ENCODE measurements at places on chromosomes 1 and 21.

- DNase-seq, result no peak
Measured at GRCh38 chr1:30257742-30258380, 465.5 kb downstream of the MATN1 start.

DNA sequence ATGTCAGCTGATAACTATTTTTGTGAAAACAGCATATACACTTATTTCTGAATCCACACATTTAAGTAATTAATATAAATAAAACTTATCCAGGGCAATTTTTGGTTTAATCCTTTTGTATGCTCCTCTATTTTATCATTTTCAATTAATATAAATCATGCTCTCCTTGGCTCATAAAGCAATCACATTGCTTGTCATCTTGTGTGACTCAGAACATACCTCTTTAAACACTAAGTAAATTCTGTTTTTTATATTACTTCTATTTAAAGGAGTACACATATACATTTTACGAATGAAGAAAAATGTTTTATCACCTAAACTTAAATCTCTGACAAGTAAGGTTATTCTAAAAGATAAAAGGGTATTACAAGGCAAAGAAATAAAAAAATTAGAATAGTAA, 175.3 kb downstream of the USH2A start:
- no peak for DNase-seq

DNA sequence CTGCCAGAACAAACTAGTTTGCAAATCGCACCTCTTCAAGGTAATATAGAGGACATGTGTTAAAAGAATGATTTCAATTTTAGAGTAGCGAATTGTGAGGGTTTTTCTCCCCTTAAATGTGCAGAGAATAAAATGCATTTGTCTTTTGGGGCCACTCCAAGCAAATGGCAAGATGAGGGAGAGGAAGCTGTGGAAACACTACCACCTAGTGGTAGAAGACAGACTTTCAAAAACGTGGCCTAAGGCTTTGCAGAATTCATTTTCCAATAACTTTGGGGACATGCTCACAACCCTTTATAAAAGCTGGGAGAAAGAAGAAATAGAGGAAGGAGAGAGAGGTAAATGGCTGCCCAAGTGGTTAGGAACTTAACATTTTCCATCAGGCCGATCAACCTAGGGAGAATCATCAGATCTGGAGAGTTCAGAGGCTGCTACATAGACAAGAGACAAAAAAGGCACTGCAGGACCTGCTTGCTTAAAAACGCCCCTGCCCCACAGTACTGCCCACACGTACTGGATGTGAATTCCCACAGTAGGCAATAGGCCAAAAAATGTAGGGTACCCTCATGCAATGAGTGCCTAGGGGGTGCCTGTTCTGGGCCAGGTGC, 15.7 kb upstream of the RCAN1 start:
- no peak for DNase-seq

DNA sequence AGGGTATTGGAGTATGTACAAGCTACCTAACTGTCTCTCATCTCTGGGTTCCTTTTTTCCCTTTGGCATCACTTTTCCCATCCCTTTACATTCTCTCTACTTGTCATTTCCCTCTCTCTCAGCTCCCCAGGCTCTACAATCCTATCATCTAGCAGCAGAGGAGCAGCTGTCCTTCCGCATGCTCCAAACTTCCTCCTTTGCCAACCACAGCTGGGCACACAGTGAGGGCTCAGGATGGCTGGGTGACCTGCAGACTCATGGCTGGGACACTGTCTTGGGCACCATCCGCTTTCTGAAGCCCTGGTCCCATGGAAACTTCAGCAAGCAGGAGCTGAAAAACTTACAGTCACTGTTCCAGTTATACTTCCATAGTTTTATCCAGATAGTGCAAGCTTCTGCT, 561 bp downstream of the CD1E start:
- no peak for DNase-seq

GRCh38 chr1:31572323-31573104, 3.8 kb upstream of the TINAGL1 start:
- no peak for DNase-seq

DNA sequence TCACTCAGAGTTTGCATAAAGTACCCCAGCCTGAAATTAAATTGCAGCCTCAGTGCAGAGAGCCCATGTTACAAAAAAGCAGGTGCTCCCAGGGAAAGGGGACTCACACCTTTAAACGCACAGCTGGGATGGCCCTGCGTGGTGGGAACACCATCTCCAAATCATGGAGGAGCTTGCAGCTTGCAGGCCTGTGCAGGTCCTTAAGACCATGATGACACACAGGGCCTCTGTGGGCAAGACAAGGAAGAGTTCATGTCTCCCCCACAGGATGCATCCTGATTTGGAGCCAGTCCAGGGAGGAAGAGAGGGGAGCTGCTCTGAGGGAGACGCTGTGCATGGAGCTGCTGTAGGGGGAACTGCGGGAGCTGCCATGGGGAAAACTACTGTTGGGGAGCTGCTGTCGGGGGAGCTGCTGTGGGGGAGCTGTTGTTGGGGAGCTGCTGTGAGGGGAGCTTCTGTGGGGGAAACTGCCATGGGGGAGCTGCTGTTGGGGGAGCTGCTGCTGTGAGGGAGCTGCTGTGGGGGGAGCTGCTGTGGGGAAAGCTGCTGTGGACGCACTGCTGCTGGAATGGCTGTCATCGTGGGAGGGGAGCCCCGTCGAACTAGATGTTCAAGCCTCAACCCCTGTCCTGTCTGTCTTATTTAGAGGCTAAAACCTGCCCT, 113.9 kb downstream of the MATN1 start:
- DNase-seq, result no peak

DNA sequence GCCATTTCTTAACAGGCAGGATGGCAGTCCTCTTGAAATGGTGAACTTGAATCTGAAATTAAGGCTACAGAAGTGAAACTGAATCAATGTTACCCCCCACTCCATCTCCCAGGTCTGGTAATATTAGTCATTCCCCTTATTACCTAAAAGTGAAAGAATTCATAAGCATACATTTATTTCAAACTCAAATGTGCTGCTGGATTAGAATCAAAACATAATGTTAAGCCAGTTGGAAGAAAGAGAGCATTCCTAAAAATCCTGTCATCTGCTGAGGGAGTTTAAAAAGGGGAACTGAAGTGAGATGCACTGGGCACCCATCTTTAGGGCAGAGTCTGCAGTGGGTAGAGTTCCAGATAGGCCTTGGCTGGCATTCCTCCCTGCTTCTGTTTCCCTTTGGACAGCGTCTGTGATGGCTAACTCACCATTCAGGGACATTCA, 17.4 kb downstream of the KIAA0319L start:
- DNase-seq, result no peak

DNA sequence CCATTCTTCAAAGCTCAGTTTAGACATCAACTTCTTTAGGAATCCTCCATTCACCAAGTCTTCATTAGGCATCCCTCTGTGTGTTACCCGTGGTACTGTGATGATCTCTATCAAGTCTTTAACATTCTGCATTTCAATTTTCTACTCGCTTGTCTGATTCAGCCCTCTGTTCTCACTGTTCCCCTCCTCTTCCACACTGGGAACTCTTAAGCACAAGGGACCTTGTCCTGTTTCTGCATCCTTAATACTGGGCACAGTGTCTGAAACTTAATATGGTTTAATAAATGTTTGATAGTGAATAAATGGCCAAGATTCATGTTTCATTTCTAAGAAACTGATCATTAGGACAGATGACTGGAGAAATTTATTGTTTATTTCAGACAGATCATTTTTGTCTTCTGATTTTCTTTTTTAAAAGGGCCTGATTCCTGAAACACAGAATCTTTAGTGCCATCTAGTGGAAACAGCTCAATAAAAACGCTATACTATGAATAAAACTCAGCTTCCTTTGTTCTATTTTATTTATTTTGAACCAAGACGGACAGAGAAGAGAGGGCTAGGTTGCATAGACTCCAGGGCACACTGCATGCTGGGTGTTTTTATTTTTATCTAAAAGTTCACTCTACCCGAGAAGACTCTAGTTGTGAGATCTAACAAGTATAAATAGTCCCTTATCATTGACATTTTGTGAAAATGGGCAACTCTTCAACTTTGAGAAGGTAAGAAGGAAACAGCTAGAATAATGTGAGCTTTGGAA, 7.0 kb upstream of the TRIM45 start:
- no peak for DNase-seq

DNA sequence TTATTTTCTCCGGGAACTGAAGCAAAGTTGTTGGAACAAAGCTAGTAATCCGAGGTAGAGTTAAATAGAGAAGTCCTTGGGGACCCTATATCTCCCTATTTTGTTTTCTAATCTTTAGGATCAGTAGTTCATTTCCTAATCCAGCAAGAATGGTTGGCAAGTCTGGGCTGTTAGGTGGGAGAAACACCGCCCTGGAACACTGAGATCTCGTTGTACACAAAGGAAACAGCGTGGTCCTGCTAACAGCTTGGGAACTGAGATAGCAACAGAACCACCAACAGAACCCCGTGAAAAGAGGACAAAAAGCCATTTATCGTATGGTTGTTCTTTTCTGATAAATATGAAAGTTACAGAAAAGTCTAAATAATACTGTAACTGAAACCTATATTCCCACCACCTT, 121.9 kb upstream of the CDC42BPA start:
- DNase-seq, result no peak

GRCh38 chr21:41768437-41769042, 1.7 kb upstream of the RIPK4 start:
- peak; percentile 26 for DNase-seq

DNA sequence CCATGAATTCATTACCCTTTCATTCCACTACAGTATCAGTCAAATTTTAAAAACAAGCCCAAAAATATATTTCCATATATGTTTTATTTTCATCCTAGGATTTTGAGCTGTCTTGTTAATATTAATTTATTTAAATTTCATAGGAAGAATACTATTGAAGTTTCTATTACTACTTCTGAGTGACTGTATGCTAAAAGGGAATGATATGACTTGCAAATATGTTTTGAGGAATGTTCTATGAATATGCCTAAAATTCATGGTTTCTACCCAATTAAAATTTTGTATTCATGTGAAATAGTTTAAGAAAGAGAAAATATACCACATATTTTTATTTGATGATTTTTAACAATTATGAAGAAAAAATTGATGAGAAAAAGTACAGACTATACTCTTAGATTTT, 52.9 kb upstream of the BACH1 start:
- no peak for DNase-seq

DNA sequence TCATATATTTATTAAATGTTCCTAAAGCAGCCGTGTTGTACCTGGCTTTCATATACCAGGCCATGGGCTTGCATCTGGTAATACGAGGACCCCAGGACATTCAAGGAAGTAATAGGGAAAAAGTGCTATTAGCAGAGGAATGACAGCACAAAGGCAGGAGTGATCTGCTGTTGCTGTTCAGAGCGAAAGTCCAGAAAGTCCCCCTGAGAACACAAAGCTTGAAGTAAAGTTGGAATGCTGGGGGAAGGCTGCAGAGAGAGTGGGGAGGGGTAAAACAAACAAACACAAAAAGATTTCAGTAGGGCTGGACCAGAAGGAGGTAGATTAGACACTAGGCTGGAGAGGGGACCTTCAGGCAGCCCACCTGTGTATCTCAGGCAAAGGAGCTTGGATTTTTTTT, 94.6 kb upstream of the C8B start:
- DNase-seq, result no peak

GRCh38 chr1:182687361-182687760, 3.0 kb upstream of the RGS8 start:
- DNase-seq, result no peak

DNA sequence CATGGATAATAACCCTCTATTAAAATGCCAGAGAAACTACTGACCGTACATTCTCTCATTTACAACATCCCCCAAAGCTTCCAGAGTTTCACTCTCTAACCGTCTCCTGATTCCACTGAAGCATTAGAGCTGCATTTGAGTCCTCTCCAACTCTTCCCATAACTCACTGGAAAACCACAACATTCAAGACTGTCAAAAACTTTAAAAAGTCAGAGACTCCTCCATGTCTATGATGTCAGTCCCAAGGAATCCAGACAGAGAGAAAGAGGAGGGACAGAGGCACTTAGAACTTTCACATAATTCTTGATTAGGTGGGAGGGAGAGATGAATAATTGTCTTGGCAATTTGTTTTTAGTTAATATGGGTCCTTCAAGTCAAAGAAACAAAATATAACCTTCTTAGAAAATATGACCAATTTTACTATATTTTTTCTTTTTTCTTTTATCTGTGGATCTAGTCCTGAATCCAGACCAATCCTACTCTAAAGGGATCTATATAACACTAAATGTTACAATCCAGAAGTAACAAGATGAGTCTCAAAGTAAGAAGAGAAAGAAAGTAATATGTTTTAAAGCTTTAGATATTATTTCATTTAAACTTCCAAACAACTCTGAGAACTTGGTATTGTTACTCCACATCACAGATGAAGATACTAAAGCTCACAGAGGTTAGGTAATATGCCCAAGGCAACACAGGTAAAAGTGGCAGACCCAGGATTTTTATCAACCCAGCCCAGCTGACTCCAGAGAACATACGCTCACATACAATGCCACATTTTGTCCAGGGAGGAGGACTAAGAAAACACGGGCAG, 23.8 kb downstream of the OTUD7B start:
- DNase-seq, result no peak

- no peak for DNase-seq
Measured at GRCh38 chr1:112061901-112062320, 72.4 kb upstream of the KCND3 start.

- peak; percentile 27 for DNase-seq
Measured at GRCh38 chr1:117653732-117654492, 48.1 kb downstream of the TENT5C start.

DNA sequence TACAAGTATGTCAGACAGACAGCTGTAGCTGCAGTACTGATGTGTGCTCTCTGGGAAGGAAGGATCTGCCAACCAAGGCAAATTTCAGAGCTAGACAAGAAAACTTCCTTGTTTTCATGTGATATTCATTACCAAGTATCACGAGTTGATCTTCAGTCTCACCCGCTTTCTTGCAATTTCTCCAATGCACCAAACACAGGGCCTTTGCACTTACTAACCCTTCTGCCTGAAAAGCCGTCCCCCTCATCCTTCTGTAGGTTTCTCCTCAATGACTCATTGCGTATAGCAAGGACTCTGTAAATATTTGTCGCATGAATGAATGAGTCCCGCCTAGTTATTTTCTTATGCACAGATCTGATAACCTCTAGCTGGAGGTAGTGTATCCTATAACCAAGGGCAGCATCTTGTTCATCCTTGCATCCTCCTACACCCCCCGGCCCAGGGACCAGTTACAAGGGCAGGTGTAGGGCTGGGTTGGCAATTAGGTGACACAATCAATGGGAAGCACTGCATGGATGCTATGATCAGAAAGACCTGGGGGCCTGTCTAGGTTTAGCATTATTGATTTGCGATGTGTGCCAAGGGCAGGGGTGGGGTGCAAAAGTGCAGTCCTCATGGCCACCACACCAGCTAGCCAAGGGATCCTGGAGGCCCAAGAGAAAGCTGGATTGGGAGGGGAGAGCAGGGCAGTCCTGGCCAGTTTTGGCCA, 51.4 kb upstream of the GPR157 start:
- DNase-seq, result no peak

DNA sequence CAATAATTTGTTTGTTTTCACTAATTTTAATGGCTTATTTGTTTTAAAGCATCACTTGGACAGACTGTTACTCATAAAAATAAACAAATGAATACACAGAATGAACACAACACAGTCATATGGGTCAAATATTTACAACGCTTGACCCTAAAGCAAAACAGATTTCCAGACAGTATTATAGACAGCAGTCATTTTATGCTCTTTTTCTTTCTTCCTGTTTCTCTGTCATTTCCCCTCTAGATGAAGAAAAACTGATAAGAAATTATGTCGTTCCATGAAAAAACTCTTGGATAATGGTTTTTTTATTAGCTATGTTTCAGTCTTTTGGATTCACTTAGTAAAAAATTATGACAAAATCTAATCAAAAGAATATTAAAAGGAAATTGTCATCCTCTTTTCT, 297.3 kb upstream of the NEGR1 start:
- no peak for DNase-seq

Measured in activated naive CD8-positive, alpha-beta T cell treated with anti-CD3 and anti-CD28 coated beads for 36 hours (primary cell).